ENCODE measurements at places on chromosomes 1 and 21. TPM values are rescaled to one million over a fixed set of nuclear protein-coding genes. Genes with fewer than 3 reads are reported as not detected.

S100A2 gene
- total RNA-seq = 152 TPM

VSIG8 gene
- total RNA-seq = not detected

GJA5 gene
- 28.3 TPM for total RNA-seq

IL20 gene
- total RNA-seq = not detected

SELE gene
- total RNA-seq = 4.5 TPM

LCE1A gene
- total RNA-seq = not detected

GCSAML gene
- total RNA-seq = 1.8 TPM

RXFP4 gene
- total RNA-seq = not detected

ADCY10 gene
- 0.22 TPM for total RNA-seq

GRCh38 chr1:54477153-54477561 lies 70.9 kb upstream of the ACOT11 start:
- no peak for DNase-seq

DNA sequence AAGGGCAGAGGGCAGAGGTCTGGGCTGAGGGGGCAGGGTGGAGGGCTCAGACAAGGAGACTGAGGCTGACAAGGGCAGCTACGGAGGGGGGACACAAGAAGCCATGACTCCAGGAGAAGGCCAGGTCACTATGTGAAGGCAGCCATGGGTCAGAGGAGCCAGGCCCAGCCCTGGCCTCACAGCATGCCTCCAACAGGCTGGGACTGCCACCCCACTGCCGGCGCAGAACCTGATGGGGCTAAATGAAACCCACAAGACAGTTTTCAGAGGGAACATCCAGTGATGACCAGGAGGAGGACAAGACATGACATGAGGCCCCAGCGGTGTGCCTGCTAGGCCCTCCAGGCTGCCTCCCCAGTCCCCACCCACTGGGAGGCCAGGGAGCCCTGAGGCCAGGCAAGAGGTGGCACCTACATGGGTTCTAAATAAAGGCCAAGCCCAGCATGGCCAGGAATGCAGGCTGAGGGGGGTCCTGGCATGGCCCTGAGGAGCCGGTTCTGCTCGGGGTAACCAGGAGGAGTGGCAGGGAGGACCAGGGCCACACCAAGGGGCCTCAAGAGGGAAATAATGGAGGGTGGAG lies 27.3 kb upstream of the LSS start:
- no peak for DNase-seq

DNA sequence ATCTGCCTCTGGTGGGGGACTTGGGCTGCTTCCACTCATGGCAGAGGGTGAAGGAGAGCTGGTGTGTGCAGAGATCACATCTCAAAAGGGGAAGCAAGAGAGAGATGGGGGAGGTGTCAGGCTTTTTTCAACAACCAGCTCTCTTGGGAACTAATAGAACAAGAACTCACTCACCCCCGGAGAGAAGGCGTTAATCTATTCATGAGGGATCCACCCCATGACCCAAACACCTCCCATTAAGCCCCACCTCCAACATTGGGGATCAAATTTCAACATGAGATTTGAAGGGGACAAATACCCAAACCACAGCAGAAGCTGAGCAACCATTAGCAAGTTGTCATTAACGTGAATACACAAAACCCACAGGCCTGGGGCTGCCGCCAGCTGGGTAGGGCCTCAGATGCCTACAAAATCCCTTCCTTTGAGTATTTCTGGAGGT lies 12.0 kb upstream of the VWA5B1 start:
- no peak for DNase-seq

GRCh38 chr1:20276485-20277159 lies 14.1 kb upstream of the VWA5B1 start:
- DNase-seq = no peak

GRCh38 chr1:174872615-174873058 lies 127.1 kb upstream of the CACYBP start:
- DNase-seq = no peak

- DNase-seq = peak; percentile 26
Observed at GRCh38 chr1:59903141-59903754, 23.3 kb downstream of the CYP2J2 start.

GRCh38 chr1:12496154-12496961 lies 121.7 kb downstream of the DHRS3 start:
- DNase-seq = no peak

DNA sequence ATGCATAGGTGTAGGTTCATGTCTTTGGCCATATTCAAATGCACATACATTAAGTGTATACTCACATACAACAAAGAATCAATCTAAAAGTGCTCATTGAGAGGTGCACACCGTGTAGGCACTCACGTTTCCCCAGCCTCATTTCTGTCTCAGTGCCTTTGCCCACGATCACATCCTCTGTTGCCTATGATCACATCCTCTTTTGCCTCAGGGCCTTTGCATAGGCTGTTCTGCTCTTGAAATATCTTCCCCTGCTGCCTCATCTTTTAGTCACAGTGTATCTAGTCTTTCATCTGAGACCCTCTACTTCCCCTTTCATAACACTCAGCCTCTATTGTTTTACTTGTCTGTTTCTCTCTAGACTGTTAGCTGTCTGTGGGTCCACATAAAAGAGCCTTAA lies 69.3 kb downstream of the FOXD2 start:
- no peak for DNase-seq

DNA sequence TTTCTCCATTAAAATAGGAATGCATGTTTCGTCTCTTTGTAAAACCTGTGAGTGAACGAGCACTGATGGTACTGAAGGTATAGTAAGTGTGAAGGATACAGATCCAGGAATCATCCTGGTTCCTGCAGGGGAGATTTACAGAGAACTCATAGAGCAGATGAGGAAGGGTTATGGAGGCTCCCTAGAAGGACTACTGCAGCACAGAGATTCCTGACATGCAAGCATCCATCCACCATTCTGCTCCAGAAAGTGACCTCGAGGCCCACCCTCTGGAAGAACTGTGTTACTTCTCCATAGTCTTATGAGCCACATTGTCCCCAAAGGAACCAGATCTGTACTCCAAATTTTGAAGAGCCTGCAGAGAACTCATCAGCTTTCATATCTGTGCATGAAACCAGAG lies 14.5 kb downstream of the MKNK1 start:
- DNase-seq = no peak

- no peak for DNase-seq
Observed at GRCh38 chr1:117089996-117090395, 29.9 kb downstream of the TTF2 start.

DNA sequence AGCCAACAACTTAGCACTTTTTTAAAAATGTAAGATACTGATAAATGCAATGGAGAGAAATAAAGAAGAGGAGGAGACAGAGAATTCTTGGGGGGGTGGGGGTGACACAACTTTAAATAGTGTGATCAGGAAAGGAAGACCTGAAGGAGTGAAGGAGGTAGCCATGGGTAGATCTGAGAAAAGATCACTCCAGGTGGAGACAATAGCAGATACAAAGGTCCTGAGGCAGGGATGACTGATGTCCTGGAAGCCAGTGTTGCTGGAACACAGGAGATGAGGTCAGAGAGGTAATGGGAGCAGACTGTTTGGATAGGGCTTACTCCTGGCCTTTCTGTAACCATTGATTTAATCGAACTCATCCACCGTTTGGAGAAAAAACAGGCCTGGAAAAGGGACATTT lies 24.6 kb upstream of the TRABD2B start:
- no peak for DNase-seq

GRCh38 chr1:12150456-12151200 lies 16.2 kb upstream of the TNFRSF1B start:
- no peak for DNase-seq

GRCh38 chr1:67001682-67002425 lies 52.1 kb downstream of the SLC35D1 start:
- DNase-seq = no peak

- DNase-seq = no peak
Observed at GRCh38 chr1:3116560-3116959, 47.6 kb downstream of the PRDM16 start.

- DNase-seq = no peak
Observed at GRCh38 chr1:107124694-107125093, 16.1 kb upstream of the NTNG1 start.

DNA sequence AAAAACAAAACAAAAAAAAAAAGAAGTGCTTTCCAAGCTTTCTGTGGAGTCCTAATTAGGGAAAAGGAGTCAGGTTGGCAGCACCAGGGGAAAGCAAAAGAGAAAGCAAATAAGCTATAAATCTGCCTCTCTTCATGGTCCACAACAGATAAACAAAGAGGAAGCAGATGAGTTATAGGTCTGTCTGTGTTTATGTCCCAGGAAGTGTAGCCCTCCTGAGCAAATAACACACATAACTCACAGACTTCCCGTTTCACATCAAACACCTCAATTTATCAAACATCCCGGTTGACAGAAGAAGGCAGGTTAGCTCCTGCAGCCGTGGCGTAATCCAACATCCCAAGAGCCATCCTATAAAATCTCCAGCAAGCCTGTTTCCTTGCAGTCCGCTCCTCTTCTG lies 5.6 kb upstream of the SLC2A5 start:
- DNase-seq = peak; percentile 88

DNA sequence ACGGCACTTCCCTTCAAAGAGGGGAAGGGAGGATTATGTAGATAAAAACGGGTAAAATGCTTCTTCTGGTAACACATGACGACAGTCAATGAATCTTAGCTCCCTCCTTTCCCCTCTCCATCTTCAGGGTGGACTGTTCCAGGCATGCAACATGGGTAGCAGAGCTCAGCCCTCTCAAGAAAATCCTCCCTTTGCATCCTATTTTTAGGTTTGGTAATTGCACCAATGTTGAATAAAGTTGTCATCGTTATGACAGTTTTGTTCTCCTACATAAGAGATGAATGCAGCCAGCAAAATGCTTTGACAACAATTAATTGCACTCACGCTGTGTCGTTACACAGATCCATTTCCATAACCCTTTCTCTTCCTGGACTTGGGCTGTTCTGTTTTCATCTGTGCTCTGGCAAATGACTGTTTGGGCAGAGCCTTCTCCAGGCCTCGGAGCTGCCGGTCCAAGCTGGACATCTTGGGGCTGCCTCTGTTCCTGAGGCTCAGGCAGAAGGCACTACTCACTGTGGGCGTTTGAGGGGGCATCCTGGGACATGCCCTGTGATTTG lies 127.6 kb downstream of the CNIH3 start:
- no peak for DNase-seq

- DNase-seq = no peak
Observed at GRCh38 chr1:174266991-174267612, 107.8 kb downstream of the RABGAP1L start.

- no peak for DNase-seq
Observed at GRCh38 chr1:24695202-24695974, 49.9 kb upstream of the CLIC4 start.
